ENCODE measurements at places on chromosomes 3 and 15.
A peak's percentile ranks its signal among the peaks of the same experiment; 100 is the strongest.

DNA sequence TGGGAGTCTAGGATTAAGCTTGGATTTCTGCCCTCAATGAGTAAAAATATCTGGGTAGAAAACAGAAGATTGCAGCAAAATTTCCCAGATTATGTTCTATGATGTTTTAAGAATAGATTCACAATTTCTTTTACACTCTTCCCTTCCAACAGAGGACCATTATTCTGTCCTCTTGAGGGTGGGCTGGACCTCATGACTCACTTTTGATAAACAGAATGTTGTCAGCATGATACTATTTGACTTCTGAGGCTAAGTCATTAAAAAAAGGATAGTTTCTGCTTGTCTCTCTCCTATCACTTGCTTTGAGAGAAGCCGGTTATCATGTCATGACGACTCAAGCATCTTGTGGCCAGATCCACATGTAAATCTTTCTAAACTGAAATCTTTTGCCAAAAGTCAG, 396.2 kb upstream of the CDIN1 start:
- DNase-seq = no peak

- DNase-seq = no peak
Observed at GRCh38 chr3:30832961-30833575, 61.4 kb downstream of the GADL1 start.

DNA sequence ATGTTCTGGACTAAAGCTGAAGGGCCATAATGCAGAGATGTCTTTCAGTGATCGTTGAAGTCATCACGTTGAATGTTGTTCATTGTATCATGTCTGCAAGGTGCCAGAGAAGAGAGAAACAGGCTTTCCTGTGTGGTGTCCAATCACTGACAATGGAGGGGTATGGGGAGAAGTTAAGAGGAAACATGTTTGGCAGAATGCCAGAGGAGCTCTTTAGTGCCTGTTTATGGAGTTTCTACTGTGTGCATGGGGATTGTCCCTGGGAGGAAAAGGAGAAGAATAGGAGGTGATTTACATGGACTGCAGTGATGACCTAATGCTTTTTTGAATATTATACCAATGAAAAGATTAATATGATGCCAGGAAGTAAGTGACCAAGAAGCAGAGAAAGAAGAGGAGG, 11.7 kb downstream of the SCAANT1 start:
- no peak for DNase-seq

DNA sequence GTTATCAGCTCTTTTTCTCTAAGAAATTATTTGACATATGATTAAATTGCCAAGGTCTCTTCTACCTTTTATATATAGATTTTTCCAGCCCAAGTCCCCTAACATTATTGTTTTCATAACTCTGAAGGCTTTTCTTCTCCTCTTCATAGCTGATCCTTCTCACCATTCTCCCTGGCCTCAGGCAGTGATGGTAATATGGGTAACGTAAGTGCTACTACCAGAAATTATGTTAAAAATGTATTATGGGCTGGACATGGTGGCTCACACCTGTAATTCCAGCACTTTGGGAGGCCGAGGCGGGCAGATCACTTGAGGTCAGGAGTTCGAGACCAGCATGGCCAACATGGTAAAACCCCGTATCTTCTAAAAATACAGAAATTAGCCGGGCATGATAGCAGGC, 29.2 kb downstream of the BMF start:
- DNase-seq = no peak

DNA sequence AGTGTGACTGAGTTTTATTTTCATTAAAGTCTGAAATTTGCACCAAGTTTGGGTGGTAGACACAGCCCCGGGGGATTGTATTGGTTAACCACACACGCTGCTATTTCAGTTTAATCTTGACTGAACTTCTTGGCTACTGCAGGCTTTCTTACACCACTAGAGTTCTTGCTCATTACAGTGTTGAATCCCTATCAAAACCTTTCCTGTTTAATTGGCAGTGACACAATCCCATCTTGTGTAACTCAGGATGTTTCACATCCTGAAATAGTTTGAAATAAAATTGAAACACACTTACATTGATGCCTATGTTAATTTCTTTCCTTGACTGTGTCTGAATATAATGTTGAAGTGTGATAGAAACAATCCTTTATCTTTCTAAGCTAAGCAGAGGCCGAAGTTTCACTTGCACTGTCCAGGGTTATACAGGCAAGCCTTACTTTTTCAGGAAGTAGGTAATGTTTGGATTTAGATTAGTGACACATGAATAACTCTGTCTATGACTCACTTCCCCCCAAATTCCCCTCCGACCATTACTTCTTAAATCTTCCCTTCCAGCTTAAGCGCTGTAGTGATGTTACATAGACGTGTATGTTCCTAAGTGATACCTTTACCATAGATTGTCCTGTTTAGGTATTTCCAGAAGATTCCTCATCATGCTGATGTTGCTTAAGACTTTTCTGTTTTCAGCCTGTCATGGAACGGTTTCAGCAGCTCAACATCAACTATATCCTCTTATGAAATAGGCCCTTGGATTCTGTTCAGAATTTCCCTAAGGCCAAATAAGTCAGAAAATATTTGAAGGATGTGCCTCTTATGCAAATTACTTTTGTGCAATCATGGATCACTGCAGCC, 16.8 kb downstream of the ATG7 start:
- no peak for DNase-seq

- DNase-seq = no peak
Observed at GRCh38 chr15:66897416-66897815, 168.0 kb upstream of the SMAD3 start.

- no peak for DNase-seq
Observed at GRCh38 chr3:112089956-112090886, 4.0 kb downstream of the C3orf52 start.

GRCh38 chr15:99662903-99663302, 70.3 kb downstream of the LYSMD4 start:
- no peak for DNase-seq

DNA sequence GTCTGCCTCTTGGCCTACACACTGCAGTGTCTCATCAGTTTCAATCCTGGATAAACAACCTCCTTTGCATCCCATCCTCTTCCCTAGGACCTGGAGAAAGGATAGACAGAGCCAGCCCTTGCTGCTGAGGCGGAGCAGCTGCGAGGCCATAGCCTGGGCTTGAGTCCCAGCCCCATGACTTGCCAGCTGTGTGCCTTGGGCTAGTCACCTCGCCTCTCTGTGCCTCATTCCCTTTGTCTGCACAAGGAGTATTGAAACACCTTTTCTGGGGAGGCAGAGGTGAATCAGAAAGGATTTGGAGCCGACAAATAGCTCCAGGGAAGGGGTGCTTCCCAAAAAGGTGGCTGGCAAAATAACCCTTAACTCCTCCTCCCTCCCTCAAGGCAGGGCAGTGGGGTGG, 65.0 kb upstream of the SLC6A1 start:
- DNase-seq = no peak

DNA sequence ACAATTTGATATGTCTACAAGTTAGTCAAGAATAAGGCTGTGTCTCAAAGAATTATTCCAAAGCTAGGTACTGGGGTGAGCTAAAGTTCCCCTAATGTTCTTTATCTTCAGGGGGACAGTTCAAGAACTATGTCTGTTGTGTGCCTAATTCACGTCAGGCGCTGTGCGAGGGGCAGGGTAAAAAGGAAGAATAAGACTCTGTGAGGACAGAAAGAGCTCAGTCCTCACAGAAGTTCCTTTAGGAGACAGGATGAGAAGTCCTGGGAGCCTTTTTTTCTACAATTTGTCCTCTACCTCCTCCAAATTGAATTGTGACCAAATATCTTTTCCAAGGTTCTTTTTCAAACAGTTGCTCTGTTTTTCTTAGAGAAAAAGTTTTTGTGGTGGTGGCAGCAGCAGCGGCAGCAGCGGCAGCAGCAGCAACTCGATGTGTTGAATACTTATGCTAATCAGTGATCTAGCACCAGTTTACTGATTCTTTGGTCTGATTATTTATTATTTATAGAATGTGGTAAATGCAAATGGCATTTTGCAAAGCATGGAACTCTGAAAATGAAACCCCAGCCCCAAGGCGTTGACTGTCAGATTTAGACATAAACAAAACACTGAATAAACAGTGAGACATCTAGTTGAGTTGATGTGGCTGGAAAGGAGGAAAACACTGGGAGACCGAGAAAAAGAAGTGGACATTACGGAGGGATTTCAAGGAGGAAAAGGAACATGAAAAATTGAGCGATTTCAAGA, 88.6 kb downstream of the GTPBP8 start:
- no peak for DNase-seq

- no peak for DNase-seq
Observed at GRCh38 chr3:119148493-119149180, 2.7 kb downstream of the TEX55 start.

DNA sequence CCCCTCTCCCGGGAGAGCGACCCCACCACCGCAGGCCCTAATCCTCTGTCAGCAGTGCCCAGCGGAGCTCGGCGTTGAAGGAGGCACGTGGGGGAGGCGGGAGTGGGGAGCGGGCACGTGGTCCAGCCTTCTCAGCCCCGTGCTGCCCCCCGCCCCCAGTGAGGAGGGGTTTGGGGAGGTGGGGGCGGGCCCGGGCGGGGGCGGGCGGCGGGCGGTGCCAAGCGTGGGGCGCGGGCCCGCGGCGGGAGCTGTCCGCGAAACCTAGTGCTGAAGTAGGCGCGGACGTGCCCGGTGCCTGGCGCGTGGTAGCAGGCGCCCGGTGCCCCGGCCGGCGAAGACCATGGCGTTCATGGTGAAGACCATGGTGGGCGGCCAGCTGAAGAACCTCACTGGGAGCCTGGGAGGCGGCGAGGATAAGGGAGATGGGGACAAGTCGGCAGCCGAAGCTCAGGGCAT, at the start of gene CPLX3:
Gene CPLX3, plus strand, starts transcription at position 264 of the 456 bp plus-strand sequence. Its CDS starts 77 bp downstream, at position 341.
- DNase-seq = no peak

DNA sequence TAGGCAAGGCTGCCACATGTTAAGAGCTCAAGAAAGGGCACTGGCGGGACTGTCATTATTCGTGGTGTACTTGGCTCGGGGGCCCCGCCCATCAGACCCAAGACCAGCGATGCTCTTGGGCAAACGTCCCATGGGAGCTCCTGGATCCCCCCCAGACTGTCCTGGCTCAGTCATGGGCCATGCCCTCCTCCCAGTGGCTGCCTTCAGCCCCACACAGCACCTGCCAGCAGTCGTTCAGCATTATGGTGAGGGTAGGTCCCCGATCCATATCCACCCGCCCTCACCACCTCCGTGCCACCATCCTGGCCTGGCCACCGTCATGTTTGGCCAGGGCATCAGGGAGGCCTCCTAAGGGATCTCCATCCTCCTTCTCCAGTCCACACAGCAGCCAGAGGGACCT, 51.4 kb upstream of the IQSEC1 start:
- DNase-seq = no peak

DNA sequence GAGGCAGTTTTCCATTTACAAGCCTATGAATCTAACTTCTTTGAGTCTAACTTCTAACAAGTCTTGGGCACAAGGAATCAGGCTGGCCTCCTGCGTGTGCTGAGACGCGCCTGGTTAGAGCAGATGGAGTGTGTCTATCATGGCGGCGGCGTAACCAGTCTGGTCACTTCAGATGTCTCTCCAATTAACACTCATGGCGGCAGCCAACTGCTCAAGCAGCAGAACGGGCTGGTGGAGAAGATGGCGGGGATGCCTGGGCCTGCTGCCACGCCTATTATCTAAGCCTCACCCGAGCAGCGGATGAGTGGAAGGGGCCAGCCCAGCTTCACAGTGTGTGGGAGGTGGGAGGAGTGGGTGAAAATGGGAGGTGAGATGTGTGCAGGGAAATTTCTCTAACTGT, 246.4 kb upstream of the TPRG1 start:
- DNase-seq = no peak

GRCh38 chr3:54273791-54274190, 151.4 kb downstream of the CACNA2D3 start:
- DNase-seq = no peak

DNA sequence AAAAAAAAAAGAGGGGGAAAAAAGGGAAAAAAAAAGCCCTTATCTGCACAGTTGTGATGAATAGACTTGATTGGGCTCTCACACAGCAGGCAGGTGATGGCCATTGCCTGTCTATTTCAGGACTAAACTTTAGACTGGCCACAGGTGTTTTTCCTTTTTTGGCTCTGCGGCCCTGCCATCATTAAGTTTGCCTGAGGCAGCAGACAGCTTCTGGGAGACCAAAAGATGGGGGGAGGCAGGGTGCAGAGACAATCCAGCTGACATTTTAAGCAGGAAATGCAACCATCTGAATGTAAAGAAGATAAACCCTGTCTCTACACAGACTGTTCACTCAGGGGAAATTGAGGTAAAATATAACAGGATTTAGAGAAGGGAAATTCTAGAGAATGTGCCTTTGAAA, 295.0 kb upstream of the KCNH8 start:
- DNase-seq = no peak

- peak; percentile 13 for DNase-seq
Observed at GRCh38 chr3:4734454-4734853, 241.3 kb downstream of the ITPR1 start.

- no peak for DNase-seq
Observed at GRCh38 chr3:76096836-76097588, 311.7 kb upstream of the ZNF717 start.

- no peak for DNase-seq
Observed at GRCh38 chr3:142651711-142652110, 55.5 kb downstream of the PLS1 start.

- peak; percentile 67 for DNase-seq
Observed at GRCh38 chr3:9248522-9249271, 749 bp downstream of the SRGAP3 start.

DNA sequence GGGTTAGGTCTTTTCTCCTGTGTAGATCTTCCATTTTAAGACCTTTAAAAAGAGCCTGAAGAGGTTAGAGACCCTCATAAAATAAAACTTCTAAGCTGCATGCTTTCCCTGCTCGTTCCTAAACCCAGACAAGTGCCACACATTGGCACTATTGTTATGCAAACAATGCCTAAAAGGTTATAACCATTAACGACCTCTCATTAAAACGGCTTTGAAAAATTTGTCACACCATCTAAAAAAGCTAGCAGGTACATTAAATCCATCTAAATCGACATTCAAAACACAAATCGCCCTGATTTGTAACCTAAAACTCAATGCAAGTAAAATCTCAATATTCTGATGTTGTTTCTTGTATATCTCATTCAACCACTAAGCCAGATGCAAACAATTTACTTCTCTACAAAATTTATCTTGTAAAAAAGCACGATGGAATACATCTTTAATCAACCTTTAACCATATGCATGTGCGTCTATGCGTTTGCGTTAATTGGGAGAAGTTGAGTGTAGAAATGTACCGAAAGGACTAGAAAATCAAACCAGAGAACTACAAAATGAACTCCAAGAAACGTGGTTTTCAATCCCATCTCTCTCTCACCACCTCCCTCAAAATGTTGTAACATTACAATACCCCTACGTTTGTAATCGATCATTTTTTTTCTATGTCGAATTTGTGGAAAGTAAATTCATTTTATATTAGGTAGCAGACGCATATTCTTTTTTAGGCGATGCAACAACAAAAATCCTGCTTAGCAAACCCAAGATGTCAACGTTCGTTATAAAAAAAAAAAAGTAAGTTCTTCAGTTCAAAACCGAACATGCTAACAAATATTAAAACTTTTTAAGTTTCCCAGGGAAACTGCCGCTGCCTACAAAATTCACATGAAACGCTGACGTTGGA, 1.2 kb downstream of the ALDH1A2 start:
- DNase-seq = no peak

- DNase-seq = no peak
Observed at GRCh38 chr3:38964646-38965045, 87.1 kb downstream of the SCN11A start.
